ENCODE measurements at places on chromosomes 2 and 18. TPM values are rescaled to one million over a fixed set of nuclear protein-coding genes. Genes with fewer than 3 reads are reported as not detected.

GRCh38 chr18:48034651-48035555 is 104.4 kb upstream of the SMAD2 start:
- H3K27me3 ChIP-seq = no peaks in the 10 kb centered on the region
- no peak for DNase-seq
- H3K4me1 ChIP-seq = peaks cover 14% of the 10 kb centered on the region
- no peaks in the 10 kb centered on the region for H3K36me3 ChIP-seq
- no peak overlapping the region for H3K27ac ChIP-seq
- H3K4me3 ChIP-seq = no peak overlapping the region

GRCh38 chr2:166831930-166832329 is 56.4 kb upstream of the XIRP2 start:
- H3K4me3 ChIP-seq = no peak overlapping the region
- no peak overlapping the region for H3K27ac ChIP-seq

DNA sequence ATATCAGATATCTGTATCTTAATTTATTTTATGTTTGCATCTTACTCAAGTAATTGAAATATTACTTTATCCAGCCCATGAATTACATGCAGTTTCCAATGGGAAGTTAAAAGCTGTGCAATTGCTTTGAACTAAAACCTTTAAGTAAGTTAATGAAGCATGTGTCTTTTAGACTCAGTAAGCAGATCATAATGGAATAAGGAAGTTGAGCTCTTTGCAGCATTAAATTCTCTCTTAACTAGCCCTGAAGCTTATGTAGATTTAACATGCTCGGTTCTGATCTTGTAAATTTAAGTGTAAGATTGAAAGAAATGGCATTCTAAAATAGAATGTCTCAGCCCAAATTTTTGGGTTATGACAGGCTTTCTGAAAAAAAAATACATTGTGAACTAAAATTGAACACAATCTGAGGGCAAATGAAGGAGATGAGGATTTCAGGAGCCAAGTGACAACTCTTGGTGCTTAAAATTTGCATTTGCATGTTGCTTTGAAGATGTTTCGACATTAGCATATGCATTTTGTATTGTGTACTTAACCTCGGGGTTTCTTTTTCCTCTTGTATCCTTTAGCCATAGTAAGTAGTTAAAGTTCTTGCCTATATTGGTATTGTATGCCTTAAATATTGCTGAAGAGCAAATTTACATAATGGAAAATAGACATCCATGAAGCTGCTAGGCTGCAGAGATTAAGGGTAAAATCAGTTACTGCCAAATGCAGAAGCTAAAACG is 297.8 kb upstream of the KCNJ3 start:
- H3K4me1 ChIP-seq = no peaks in the 10 kb centered on the region
- no peaks in the 10 kb centered on the region for H3K27me3 ChIP-seq
- no peak for DNase-seq
- H3K27ac ChIP-seq = no peak overlapping the region
- no peak overlapping the region for H3K4me3 ChIP-seq
- no peaks in the 10 kb centered on the region for H3K36me3 ChIP-seq

DNA sequence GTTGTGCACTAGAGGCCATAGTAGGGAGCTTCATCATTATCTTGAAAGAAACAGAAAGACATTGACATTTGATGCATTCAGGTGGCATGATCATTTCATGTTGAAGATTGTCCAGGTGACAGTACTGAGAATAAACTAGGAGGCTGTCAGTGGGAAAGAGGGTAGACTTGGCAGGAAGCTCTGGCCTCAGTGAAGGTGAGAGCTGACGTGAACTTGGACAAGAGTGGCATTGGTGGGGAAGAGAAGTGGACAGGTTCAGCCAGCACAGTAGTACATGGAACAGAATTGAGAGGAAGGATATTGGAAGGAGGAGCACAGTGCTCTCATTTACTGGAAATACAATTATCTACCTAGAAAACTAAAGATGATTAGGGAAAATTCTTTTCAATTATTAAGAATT is 245.2 kb downstream of the CYRIA start:
- H3K27me3 ChIP-seq = no peaks in the 10 kb centered on the region
- no peak for DNase-seq
- no peak overlapping the region for H3K27ac ChIP-seq
- no peak overlapping the region for H3K4me3 ChIP-seq

- no peak overlapping the region for H3K27ac ChIP-seq
- no peaks in the 10 kb centered on the region for H3K27me3 ChIP-seq
- no peaks in the 10 kb centered on the region for H3K4me1 ChIP-seq
- no peaks in the 10 kb centered on the region for H3K36me3 ChIP-seq
- H3K4me3 ChIP-seq = no peak overlapping the region
Measured at GRCh38 chr2:127622561-127623387, 23.2 kb upstream of the GPR17 start.

GRCh38 chr2:170806548-170806947 is 10.1 kb upstream of the GAD1 start:
- no peaks in the 10 kb centered on the region for H3K4me1 ChIP-seq
- no peak overlapping the region for H3K27ac ChIP-seq
- H3K4me3 ChIP-seq = no peak overlapping the region
- no peak for DNase-seq
- H3K36me3 ChIP-seq = no peaks in the 10 kb centered on the region

MTIF2 gene
- 14.5 TPM for total RNA-seq

NT5C1B gene
- not detected for total RNA-seq

PSD4 gene
- total RNA-seq = 40.5 TPM

XDH gene
- 0.78 TPM for total RNA-seq

Measured in body of pancreas (tissue), 4 donors.